Hindlimb muscle (tissue), 1 donor: ENCODE measurements at places on chromosomes 7 and 10.

DNA sequence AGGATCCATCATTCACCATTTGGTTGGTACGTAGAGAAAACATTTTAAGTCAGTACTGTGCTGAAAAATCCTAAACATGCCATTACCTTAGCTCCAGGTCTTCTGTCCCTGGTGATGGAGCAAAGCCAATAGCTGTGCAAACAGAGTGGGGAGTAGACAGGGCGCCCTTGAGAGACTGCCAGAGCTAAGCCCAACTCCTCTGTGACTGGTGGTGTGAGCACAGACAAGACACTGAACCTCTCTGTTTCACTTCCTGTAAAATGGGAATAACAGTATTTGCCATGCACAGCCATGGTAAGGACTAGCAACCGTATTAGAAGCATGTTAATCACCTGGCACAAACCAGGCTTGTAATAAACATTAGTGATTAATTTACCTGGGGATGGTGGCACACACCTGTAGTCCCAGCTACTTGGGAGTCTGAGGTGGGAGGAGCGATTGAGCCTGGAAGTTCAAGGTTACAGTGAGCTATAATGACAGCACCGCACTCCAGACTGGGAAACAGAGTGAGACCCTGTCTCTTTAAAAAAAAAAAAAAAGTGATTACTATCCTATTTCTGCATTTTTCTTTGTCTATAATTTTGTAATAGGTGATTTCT, 28.7 kb downstream of the LYZL1 start:
- DNase-seq: no peak

DNA sequence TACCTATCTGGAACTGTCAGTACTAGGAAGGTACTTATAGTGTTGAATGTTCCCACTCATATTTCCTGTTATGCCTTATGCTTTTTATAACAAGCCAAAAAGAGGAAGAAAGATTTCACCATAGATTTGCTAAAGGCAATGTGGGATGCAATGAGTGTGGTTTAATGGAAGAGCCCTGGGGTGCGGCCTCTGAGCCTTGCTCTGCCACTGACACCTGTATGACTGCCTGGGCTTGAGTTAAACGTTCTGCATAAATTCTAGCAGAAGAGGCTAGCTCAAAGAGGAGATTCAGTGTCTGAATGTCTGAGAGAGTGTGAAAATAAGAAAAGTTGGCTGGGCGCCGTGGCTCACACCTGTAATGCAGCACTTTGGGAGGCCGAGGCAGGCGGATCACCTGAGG, 143.8 kb downstream of the TPST1 start:
- no peak for DNase-seq

DNA sequence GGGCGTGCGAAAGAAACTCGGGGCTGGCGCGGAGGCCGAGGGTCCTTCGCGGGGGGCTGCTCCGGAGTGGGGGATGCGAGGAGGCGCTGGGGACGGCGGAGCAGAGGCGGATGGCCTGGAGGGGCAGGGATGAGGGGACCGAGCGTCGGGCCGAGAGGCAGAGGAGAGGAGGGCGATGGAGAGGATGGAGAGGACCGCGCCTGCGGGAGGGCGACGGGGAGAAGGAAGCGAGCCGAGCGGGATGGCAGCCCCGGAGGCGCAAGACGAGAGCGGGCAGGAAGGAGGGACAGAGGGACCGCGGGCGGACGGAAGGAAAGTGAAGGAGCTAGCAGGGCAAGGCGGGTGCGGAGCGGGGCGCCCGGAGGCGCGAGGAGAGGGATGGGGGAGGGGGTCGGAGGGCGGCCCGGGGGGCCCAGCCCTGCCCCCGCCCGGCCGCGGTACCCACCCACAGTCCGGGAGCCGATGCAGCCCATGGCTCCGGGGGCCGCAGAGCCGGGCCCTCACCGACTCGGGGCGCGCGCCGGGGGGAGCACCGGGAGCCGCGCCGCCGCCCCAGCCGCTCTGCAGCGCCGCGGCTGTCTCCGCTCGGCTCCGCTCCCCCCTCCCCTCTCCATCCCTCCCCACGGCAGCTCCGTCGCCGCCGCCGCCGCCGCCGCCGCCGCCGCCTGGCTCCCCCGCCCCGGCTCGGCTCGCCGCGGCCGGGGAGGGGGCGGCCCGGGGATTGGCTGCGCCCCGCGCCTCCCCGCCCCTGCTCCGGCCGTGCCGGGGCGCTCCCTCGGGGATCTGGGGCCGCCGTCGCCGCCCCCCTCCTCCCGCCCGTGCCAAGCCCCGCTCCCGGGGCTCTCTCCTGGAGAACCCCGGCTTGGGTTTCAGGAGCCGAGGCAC, at the start of gene FAM131B:
Gene FAM131B, minus strand, starts transcription at position 583 of the 885 bp plus-strand sequence. Its CDS starts 110 bp downstream, at position 473.
- DNase-seq: no peak

DNA sequence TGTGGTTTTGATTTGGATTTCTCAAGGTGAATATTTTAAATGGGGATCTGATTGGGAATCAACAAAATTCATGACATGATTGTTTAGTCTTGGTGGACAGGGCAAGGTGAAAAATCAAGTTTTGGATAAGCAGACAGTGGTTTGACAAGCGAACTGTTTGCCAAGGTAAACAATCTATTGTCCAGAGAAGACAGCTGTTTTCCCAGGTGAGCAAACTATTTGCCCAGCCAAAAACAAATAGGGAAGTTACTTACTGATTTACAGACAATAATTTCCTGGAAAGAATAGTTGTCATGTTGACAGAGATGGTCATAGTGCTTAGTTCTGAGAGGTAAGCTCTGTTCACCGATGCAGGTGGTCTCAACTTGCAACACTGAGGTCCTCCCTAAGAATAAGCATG, 94.0 kb upstream of the STEAP1B start:
- DNase-seq: no peak

GRCh38 chr10:29245476-29245875, 43.4 kb upstream of the LYZL1 start:
- DNase-seq: no peak

GRCh38 chr7:1065585-1066241, 21.4 kb downstream of the GPR146 start:
- DNase-seq: peak; percentile 78

DNA sequence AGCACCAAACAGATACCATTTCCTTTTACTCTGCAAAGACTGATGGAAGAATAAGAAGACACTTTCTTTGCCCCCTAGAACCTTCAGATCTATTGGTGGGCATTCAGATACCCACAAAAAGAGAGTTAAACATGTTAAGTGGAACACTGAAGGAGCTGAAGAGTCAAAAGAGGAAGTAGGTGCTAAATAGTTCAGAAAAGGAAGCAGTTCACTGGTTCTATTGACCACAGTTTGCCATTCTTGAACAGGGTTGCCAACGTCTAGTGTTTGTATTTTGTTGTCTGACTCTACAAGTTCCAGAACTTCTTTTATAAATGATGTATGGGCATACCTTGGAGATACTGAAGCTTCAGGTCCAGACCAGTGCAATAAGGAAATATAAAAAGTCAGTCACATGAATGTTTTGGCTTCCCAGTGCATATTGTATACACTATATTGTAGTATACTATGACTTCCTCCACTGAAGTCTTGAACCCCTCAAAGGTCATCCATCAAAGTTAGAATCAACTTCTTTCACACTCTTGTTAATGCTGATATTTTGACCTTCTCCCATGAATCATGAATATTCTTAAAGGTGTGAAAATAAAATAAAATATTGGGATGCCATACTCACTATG, 47.5 kb upstream of the AGR3 start:
- DNase-seq: no peak

GRCh38 chr10:31620226-31621151, 301.5 kb downstream of the ZEB1 start:
- peak; percentile 85 for DNase-seq

GRCh38 chr10:119268871-119269506, 61.6 kb downstream of the GRK5 start:
- DNase-seq: no peak

DNA sequence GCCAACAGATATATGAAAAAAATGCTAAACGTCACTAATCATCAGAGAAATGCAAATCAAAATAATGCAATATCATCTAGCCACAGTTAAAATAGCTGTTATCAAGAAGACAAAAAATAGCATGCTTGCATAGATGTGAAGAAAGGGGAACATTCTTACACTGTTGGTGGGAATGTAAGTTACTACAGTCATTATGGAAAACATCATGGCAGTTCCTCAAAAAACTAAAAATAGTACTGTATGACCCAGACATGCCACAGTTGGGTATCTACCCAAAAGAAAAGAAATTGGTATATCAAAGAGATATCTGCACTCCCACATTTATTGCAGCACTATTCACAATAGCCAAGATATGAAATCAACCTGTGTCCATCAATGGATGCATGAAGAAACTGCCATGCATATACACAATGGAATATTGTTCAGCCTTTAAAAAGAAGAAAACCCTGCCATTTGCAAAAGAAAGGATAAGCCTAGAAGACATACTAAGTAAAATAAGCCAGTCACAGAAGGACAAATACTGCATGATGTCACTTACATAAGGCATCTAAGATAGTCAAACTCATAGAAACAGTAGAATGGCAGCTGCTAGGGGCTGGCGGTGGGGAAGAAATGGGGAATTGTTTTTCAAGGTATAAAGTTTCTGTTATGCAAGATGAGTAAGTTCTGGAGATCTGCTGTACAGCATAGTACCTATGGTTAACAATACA, 107.0 kb downstream of the PTPN20 start:
- DNase-seq: no peak

DNA sequence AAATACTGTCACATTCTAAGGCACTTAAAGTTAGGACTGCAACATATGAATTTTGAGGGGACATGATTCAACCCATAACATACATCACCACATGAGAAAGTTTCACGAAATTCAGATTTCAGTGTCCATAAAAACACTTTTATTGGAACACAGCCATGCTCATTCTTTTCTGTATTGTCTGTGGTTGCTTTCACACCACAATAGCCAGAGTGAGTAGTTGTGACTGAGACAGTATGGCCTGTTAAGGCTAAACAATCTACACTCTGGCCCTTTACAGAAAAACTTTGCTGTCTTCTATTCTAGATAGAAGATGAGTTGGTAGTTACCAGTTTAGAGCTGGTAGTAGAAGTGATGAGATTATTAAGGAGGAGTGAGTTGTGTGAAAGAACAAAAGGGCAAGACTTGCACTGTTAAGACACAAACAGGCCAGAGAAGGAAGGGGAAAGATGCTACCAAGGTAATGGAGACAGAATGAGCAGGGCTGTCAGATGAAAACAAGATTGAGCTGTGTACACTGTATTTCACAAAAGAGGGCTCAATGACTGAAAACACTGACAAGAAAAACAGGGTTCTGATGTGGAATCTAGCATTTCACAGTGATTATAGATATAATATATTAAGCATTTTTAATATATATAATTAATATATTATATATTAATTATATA, 108.6 kb downstream of the PPP1R3A start:
- DNase-seq: no peak

GRCh38 chr7:25720427-25720826, 431.6 kb upstream of the NFE2L3 start:
- DNase-seq: no peak

DNA sequence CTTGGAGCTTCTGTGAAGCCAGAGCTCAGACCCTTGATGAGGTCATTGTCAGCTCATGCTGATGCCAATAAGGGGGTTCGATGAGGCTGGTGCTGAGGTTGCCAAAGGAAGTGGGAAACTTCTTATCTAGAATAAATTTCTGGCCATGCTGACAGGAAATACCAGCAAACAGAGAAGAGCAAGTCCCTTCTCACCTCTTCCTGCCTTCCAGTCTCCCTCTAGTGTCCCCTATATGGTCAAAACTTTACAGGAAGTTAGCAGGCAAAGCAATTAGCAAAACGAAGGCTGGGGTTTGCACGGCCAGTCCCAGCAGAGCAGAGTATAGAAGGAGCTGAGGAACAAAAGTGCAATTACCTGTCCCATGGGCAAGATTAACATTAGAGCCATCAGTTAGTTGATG, 15.1 kb upstream of the NEUROG3 start:
- no peak for DNase-seq

- peak; percentile 70 for DNase-seq
These were observed 9.0 kb downstream of the MRPL32 start for GRCh38 chr7:42940985-42941847.

DNA sequence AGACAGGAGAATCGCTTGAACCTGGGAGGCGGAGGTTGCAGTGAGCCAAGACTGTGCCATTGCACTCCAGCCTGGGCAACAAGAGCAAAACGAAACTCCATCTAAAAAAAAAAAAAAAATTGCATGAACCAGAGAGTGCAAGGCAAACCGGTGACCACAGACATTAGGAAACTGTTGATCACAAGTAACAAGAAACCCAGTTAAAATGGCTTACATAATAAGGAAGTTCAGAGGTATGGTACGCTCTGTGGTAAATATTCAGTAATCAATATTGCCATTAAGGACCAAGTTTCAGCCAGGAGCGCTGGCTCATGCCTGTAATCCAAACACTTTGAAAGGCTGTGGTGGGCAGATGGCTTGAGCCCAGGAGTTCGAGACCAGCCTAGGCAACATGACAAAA, 9.2 kb upstream of the NT5C2 start:
- DNase-seq: no peak

DNA sequence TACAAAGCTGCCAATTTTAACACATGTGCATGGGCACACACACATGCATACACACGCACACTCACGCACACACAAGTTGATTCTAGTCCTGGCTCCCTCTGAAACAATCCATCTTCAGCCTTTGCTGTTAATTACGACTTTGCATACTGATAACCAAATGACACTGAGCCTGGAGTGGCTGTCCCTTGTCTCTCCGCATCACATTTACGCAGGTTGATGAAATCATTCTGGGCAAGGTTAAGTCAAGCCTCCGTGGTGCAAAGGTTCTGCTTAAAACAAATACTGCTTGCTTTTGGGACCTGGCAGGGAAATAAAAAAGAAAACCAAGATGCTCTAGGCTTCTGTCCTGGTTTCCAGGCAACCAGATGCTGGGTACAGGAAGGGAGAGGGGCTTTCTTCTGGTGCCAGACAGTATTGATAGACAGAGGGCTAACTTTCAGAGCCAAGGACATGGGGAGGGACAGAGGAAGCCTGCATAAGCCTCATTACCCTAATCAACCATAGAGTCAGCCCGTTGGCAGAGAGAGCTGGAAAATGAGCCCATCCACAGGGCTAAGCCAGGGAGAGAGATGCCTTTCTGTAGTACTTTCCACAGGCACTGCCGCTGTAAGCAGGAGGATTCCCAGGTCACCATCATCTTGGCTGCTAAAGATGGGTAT, 233.0 kb downstream of the WDR11 start:
- DNase-seq: no peak

- DNase-seq: no peak
These were observed 26.1 kb upstream of the SNX10 start for GRCh38 chr7:26265499-26266075.

- DNase-seq: no peak
These were observed 36.6 kb downstream of the RASGEF1A start for GRCh38 chr10:43230101-43230908.

DNA sequence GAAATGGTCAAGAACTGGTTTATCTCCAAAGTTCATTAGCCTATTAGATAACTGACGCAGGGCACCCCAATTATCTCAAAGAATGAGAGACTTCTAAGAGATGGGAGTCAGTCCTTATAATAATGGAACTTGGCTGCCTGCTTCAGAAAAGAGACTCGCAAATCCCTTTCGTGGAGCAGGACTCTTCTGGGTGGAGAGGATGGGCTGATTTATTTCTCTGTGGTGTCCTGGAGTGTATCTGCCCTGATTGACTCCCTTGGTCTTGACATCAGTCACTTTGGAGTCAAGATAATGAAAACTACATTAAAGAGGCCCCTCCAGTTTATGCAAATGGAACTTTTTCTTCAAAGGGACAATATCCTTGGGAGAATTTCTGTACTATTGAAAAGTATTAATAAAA, 198.9 kb downstream of the HDAC9 start:
- no peak for DNase-seq
